RKO (cell line): ENCODE measurements at places on chromosomes 7 and 10.

DNA sequence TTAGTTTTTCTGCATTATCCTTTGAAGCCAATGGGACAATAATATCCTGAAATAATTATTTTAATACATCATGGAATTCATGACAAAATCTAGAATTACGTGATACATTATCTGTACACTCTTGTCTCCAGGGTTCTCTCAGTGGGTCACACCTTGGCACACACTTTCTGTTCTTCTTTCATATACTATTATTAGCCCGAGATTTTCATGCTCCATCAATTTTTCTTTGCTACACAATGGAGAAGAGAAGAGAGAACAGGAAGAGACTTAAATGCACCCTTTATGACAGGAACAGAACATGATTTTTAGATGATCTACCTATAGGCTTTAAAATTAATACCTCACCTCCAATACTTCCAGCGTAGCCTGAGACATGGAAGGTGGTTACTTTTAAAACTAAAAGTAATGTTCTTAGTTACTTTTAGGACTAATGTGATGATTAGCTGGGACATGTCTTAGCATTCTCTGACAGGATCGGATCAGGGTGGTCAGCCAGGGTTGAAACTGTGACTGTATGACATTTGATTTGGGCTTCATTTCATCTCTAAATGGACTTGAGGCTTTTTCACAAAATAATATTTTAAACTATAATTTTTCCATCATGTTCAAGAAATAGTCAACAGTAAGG lies 148.2 kb upstream of the WNT16 start:
- DNase-seq, result no peak

GRCh38 chr7:25456467-25457171 lies 228.3 kb upstream of the NPVF start:
- DNase-seq, result no peak

GRCh38 chr7:95586951-95587301 lies 9.4 kb downstream of the PDK4 start:
- no peak for DNase-seq

GRCh38 chr7:7203813-7204575 lies 21.6 kb downstream of the C1GALT1 start:
- no peak for DNase-seq

GRCh38 chr7:141562036-141562435 lies 10.8 kb downstream of the AGK start:
- DNase-seq, result no peak

DNA sequence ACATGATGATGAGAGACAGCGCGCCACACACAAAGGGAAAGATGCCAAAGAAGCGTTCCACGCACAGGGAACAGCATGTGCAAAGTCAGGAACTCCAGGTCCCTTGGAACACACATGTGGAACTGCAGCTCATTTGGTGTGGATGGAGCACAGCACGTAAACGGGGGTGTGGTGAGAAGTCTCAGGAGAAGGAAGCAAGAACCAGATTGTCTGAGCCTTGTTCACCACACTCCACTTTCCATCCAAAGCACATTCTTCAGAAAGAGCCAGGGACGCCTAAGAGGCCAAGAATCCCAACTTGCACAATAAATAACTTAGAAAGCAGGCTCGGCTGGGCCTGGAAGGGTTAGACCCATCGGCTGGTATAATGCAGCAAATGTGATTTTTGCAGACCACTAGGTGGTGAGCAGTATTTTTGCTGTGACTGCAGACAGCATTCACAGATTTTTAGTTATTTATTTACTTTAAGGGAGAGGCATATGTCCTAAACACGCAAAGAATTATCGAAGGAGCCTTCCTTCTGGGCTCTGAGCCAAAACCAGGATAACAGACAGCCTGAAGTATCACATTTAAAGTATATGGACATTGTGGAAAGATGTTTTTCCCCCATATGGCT lies 27.9 kb upstream of the ASCC1 start:
- no peak for DNase-seq

DNA sequence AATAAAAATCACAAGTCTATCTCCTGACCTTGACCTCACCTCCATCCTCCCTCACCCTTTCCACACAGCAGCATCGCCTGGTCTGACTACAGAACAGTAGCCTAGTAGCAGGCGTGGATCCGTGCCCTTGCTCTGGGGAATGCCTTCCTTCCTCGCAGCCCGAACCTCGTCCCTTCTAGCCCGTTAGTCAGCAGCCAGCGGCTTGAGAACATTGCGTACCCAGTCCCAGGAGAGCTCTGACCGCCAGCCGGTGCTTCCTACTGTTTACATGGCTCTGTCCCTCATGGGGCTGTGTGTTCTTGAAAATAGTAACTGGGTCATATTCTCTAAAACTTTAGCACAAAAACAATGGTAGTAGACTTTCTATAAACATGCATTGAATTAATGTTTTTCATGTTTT lies 682.7 kb upstream of the IGFBP3 start:
- no peak for DNase-seq

DNA sequence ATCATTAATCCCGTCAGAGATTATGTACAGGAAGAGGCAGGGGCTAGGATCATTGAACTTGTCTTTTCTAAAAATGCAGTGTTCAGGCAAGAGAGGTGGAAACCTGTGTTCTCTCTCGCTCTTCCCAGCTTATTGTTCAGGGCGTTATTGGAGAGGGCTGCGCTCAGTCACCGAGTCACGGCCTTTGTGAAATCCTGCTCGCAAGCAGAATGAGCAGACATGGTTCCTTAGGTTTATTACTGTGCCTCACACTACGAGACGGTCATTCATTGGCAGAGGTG lies 631 bp upstream of the PRKRIP1 start:
- DNase-seq, result peak; percentile 59

GRCh38 chr10:12875100-12875499 lies 126.4 kb downstream of the CCDC3 start:
- DNase-seq, result no peak

GRCh38 chr7:136275794-136276193 lies 298.6 kb upstream of the MTPN start:
- no peak for DNase-seq

GRCh38 chr7:1956611-1957470 lies 275.9 kb downstream of the MAD1L1 start:
- DNase-seq, result no peak

DNA sequence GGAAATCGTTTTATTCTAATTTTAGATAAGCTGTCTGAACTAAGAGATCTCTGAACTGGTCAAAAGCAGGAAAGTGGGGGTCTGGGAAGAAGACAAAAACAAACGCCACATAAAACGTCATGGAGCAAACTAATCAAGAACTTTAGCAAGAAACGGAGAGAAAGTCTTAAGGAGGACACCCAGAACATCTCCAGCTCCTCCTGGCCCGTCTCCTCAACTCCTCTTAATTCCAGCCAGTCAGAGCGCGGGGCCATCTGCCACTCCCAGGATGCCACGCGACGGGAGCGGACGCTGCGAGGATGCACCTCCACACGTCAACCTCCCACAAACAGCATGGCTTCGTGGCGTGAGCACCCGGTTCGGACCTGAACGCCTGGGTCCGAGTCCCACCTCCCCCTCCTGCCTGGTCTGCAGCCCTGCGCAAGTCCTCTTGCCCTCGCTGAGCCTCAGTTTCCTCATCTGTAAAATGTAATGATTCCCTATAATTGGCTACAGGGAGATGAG lies 598 bp downstream of the MMS19 start:
- peak; percentile 89 for DNase-seq

DNA sequence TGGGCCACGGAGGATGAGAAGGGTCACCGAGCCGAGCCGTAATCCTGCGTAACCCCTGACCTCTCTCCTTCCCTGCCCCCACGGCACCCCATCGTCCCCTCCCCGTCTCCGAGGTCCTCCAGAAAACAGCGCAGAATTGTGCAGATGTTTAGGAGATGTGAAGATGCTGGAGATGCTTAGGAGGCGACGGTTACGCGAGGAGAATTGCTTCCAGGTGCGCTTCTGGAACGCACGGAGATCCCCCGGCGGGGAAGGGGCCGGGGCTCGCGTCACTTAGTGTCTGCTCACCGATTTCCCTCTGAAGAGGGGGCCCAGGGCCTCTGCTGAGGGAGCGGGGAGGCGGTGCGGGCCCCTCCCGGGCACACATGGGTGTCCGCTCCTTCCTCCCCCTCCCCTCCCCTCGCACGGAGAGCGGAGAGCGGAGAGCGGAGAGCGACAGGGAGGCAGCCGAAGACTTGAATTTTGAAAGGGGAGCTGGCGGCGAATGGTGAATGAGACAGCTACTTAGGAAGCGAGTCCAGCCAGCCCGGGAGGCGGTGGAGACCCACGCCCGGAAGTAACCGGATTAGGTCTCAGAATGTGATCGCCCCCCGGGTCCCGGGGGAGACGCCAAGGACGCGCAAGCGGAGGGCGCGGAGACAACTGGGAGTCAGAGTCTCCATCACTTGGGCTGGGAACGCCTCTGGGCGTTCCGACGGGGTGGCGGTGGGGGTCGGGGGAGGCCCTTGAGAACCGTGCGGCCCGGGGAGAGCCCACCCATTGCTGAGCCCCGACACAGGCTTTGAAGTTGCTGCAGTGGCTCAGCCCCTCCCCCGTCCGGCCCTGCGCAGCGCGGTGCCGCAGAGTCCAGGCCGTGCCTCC lies 8.7 kb upstream of the EN2 start:
- no peak for DNase-seq

DNA sequence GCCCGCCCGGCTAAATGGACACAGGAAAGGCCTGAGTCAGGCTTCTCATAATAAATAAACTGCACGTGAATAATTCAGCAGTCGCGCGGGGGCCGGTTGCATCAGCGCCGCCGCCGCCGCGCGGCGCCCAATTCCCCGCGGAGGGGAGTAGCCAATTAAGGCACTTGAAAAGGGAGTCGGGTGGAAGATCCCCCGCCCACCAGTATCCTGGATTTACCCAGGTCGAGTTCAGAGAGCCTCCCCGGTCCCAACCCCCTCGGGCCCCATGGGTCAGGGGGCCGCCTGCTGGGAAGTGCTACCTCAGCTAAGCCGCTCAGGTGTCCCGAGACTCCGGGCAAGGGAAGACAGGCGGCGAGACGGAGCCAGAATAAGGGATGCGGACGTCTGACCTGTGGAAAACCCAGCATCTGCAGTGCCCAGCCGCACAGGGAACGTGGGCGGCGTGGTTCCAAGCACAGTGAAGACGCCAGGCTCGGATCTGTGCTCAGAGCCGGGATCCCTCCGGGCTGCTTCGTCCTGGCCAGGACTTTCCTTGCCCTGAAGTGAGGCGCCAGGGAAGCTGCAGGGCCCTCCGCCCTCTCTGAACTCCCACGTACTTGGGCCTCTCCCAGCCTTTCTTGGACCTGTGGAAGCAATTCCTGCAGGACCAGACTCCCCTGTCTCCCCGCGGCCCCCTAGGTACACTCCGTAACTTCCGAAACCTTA lies 7.3 kb upstream of the LBX1 start:
- no peak for DNase-seq

DNA sequence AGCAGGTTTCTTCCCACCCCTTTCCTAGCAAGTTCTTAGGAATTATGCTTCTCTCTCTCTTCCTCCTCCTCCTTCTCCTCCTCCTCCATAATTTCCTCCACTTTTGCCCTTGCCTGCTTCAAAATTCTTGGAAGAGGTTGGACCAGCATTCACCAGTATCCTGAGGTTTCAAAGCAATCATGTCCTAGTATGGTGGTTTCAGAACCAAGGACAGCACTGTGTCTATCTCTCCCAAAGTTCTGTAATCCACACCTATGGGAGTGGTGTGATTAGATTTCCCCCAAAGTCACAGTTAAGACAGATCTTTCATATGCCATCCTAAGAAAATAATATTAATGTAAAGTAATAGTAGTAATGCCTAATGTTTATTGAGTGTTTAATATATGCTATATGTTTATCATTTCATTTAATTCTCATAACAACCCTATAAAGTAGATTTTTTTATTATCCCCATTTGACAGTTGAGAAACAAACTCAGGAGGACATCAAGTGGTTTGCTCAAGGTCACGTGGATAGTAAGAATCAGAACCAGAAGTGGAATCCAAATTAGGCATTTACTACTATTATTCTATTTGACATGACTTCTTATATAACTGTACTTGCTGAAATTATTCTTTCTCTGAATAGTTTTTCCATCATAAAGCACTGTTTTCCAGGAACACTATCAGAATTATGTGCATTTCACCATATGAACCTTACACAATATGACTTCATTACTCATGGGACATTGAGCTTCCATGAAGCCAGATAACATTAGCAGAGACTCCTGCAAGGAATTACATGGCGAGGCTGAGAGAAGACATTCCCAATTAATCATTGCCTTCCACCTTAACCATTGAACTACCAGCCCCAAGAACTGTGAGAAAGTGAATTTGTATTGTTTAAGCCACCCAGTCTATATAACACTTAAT lies 91.4 kb downstream of the IPMK start:
- DNase-seq, result peak; percentile 34

GRCh38 chr10:46239993-46240683 lies 46.7 kb upstream of the ANTXRL start:
- no peak for DNase-seq

DNA sequence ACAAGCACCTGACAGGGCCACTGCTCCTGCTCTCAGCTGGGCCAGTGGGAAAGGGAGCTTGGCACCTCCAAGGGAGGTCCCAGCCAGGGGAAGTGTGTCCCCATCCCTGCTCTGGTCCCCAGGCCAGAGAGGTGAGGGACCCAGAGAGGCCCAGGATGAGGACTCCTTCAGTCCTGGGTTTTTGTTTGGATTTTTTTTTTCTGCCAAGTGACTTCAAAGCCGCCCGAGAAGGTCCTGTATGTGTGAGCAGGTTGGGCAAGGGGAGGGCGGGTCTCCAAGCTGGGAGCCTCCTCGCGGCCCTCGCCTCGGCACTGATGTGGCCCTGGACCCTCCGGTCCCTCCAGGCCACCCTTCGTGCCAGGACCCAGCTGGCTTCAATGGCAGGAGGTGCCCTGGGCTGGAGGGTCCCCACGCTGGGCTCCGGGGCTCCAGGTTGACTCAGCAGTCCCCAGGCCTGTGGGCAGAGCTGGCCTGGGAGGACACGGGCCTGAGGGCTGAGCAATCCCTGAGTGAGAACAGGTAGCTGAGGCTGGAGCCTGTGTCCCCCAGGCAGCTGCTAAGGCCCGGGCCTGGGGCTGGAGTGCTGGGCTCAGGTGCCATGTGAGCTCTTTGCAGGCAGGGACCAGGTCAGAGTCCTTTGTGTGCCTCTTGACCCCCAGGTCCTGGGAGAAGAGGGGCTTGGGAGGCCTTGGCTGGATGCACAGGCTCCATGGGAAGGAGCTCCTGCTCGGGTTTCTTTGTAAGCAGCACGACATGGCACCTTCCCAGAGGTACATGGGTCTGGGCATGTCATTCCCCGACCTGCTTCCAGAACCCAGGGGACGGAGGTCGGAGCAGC lies 140.6 kb downstream of the FAM53B start:
- no peak for DNase-seq
